ENCODE measurements at places on chromosomes 11 and 22.

GRCh38 chr11:128660947-128661346 lies 32.9 kb upstream of the FLI1 start:
- no peak for DNase-seq

DNA sequence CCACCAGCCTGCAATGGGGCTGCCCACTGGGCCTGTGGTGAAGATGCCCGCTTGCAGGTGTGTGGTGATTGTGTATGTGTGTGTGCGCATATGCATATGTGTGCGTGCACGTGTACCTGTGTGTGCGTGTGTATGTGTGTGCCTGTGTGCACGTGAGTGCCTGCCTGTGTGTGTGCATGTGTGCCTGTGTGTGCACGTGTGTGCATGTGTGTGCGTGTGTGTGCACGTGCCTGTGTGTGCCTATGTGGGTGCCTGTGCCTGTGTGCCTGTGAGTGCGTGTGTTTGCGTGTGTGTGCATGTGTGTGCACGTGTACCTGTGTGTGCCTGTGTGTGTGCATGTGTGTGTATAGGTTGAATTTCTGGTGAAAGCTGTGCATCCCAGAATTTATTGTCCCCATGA lies 2.4 kb upstream of the MUC6 start:
- no peak for DNase-seq

DNA sequence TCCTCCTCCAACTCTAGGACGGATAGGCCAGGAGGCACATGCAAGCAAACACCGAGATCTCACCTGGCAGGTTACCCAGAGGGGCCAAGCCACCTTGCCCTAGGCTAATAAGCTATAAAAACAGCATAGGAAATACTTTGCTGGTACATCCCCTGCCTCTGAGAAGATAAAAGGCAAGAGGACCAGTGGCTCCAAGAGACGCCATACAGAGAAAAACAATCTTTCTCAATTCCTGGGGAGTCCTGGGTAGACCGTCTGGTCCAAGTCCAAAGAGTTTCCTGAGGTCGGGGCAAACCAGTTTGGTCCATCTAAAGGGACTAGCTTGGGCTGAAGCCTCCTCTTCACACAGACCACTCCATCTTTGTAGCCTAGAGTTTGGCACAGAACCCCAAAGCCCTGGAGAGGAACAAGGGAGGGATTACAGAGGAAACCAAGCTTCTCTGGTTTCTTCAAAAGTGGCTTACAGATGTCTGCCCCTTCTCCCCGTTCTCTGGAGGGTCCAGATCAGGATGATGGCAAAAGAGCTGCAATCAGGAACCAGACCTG lies 40.4 kb downstream of the NUMA1 start:
- DNase-seq: no peak

- no peak for DNase-seq
Observed at GRCh38 chr11:89535221-89535620, 44.0 kb upstream of the NOX4 start.

DNA sequence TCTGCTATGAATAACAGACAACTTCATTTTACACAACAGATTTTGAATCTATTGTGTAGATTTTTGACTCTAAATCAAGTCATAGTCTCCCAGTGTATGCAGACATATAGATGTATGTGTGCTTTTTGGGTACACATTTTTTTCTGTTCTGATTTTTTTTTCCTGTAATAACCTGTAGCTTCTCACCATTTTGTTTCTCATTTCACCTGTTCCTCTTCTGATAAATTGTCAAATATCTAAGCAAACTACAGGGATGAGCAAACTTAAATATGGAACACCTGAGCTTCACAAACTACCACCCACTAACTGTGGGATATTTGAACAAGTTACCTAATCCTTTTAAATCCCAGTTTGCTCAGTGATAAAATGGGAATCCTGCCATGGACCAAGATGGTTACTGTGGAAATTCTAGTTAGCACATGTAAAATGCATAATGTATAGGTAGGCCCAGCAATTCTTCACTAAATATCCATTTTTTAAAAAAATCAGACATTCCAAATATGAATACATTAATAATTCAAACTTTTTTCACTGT lies 15.7 kb downstream of the LGR4 start:
- DNase-seq: no peak
